ENCODE measurements at places on chromosomes 3 and 15.

- DNase-seq, result no peak
These were observed 510.8 kb downstream of the AGBL1 start for GRCh38 chr15:86590461-86590860.

- no peak for DNase-seq
These were observed 3.0 kb downstream of the SMC4 start for GRCh38 chr3:160402221-160403027.

DNA sequence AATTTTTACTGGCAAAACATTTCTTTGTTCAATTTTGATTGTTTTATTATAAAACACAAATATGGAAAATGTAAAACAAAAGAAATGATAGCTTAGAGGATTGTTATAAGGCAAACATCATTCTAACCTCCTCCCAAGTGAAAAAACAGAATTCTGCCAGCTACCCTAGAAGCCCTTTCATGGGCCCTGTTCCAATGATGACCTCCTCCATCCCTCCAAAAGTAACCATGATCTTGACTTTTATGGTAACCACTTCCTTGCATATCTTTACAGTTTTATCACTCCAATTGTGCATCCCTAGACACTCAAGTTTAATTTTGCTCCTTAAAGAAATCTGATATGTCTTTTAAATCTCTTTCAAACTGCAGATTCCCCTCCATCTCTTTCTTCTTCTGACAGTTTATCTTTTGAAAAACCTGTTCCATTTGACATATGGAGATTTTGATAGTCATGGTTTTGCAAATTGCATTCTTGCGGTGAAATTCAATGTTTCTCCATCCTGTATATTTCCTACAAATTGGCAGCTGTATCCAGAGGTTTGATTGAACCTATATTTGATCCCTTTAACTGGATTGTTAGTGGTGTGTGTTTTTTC lies 27.0 kb upstream of the TNFAIP8L3 start:
- no peak for DNase-seq

GRCh38 chr3:98914210-98915080 lies 12.9 kb upstream of the DCBLD2 start:
- DNase-seq, result no peak

- no peak for DNase-seq
These were observed 542 bp downstream of the GABRA5 start for GRCh38 chr15:26867200-26868007.

- DNase-seq, result no peak
These were observed 6.3 kb upstream of the FES start for GRCh38 chr15:90877996-90878395.

DNA sequence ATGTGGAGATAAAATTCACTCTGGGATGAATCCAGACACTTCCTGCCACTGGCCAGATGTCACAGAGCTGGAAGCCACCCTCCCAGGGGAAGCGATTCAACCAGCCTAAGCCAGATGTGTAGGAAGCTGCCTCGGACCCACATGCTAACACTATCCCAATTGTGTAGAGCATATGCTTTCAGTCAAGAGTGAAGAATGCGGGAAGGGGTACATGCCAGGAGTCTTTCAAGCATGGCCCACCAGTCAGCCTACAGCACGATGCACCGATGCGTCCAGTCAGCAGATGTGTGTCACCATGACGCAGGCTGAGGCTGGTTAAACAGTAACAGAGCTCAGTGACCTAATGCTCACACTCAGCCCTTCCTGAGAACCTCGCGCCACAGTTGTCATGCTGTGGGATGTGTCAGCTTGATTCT lies 38.8 kb upstream of the BNC1 start:
- DNase-seq, result no peak

DNA sequence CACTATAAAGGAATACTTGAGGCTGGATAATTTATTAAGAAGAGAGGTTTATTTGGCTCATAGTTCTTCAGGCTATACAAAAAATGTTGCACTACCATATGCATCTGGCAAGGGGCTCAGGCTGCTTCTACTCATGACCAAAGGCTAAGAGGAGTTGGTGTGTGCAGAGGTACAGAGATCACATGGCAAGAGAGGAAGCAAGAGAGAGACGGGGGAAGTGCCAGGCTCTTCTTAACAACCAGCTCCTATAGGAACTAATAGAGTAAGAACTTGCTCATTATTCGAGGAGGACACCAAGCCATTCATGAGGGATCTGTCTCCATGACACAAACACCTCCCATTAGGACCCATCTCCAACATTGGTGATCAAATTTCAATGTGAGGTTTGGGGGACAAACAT lies 6.0 kb upstream of the FNDC3B start:
- DNase-seq, result no peak

DNA sequence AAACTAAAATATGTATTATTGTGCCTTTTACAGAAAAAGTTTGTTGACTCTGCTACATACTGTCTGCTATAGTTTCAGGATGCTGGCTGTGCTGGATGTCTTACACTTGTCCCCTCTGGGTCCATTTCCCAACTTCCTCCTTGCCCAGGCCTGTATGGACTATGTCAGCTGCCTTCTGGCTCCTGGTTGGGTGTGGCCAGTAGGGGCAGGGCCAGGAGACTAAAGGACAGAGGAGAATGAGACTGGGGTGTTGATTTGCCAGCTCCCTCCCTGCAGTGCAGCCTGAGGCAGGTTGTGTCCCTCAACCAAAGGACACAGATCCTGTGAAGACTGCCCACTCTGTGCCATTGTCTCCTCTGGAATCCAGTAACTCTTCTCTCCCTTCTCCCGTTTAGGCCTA lies 90.6 kb upstream of the UBE2E2 start:
- DNase-seq, result no peak

DNA sequence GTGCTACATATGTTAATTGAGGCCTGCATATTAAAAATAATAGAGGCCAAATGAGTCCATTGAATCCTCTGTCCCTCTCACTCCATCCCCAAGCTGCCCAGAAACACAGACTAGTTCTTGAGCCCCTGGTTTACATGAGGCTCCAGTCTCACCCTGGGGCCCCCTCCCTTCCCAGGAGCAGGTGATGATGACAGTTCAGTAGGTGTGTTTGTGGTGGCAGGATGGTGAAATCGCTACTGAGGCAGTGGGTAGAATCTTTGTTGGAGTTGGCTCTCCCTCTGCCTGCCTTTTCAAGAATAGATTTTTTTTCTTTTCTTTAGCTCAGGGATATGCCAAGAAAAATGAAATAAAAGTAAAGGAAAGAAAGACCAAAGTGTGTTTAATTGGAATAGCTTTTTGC lies 288.7 kb downstream of the EPHB1 start:
- DNase-seq, result no peak

GRCh38 chr3:101848326-101848725 lies 988 bp upstream of the NFKBIZ start:
- no peak for DNase-seq
